ENCODE measurements at places on chromosomes 11 and 22.

- no peak for DNase-seq
These were observed 8.0 kb upstream of the CSRP3 start for GRCh38 chr11:19209617-19210370.

- no peak for DNase-seq
These were observed 25.7 kb upstream of the OAF start for GRCh38 chr11:120184946-120185705.

DNA sequence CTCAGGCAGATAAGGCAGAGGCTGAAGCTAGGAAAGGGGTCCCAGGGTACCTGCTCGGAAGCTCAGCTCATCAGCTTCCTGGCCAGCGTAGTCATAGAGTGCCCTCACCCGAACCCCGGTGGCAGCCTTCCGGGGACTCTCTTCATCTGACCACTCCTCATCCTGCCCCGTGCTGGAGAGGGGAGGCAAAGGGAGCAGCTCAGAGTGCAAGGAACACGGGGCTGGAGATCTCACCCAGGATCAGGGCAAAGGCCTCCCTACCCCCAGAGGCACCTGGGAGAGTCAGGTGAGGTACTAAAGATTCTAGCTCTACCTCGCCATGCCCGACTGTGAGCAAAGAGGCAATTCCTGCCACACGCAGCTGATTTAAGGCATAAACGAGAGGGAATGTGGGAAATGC, 1.6 kb upstream of the ARFGAP2 start:
- DNase-seq: no peak

GRCh38 chr11:20089796-20090653, 70.2 kb downstream of the DBX1 start:
- no peak for DNase-seq

GRCh38 chr11:120513436-120514315, 2.1 kb downstream of the GRIK4 start:
- DNase-seq: peak; percentile 36

DNA sequence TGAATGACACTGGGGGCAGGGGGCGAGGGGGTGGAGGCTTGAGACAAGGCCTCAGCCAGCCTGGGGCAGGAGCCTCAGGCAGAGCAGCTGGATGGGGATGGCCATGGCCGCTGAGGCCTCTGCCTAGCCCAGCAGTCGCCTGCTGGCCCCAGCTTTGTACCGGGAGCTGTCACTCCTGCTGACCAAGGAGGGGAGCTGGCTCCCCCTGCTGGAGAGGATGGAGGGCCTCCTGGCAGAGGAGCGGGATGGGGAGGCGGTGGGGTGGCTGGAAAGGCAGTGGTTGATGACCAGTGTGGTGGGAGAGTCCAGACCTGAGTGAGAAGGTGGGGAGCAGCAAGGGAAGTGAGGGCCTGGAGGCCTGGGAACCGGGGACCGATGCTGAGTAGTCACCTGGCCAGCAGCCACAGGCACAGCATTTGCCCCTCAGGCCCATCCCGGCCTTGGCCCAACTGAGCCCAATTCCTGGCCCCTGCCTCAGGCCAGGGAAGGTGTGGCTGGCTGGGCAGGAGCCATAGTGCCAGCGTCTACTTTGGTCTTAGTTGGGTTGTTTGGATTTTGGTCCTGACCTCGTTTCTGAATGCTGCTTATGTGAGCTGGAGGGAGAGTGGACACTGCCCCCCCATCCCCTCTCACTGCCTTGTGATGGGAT, 6.0 kb upstream of the SUSD2 start:
- DNase-seq: peak; percentile 87

- no peak for DNase-seq
These were observed 67.6 kb upstream of the ARHGAP42 start for GRCh38 chr11:100619484-100619883.

DNA sequence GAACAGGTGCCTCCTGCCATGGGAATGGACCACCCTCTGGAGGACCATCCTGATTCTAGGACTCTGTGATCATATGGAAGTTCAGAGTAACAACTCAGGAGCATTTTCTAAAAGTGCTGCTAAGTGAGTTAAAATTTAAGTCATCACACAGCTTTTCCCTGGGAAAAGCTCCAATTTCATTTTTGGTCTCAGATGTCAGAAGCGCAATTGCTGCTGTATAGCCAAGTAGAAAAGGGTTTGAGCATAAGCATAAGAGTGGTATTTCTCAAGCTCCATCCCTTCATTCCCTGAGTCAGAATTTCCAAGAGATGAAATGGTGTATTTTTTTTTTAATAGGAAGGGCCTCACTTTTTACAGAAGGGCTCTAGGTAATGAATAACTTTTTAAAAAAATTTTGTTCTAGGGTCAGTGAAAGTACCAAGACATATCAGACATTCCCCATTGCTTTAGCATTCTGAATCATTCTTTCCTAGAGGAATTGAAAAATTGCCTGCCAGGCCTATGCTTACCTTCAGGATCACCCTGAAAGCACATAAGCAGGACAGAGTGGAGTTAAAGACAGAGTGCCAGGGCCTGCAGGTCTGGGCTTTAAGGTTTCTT, 564.5 kb upstream of the ISX start:
- DNase-seq: no peak

GRCh38 chr11:37689951-37690350, 1091.9 kb upstream of the RAG2 start:
- no peak for DNase-seq

DNA sequence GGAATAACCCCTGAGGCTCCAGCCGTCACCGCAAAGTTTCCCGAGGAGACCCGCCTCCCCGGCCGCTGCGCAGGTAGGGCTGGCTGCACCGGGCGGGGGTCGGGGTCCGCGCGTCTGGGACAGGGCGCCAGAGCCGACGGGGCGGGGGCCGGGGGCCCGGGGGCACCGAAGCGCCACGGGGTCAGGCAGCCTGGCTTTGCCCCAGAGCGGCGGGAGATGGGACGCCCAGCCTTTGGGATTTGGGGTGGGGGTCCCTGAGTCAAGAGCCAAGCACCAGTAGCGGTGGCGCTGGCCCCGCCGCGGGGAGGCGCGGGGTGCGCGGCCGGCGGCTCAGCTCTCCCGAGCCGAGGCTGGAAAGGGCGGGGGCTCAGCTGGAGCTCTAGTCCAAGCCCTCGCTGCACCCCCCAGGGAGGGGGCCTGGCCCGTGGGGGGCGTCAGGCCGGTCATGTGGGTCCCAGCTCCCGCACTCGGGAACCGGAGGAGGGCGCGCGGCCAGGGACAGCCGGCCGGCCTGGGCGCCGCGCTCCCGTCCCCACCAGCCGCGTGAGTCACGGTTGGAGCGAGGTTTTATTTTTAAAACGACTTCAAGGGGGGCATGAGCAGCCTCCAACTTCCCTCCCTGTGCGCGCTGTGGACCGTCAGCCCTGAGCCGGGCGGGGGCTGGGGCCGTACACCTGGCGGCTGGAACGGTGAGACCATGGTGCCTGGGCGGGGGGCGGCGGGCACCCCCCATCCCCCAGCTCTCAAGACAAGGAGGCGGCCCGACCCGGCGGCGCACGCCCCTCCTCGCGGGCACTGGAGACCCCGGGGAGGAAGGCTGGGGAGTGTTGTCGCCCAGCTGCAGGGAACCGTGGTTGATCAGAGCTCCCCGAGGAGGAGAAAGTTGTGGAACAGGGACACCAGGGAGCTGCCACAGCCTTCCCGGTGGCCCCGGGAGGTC, 626 bp downstream of the FLRT1 start:
- DNase-seq: no peak

- DNase-seq: no peak
These were observed 154.2 kb downstream of the DLG2 start for GRCh38 chr11:85472953-85473352.

DNA sequence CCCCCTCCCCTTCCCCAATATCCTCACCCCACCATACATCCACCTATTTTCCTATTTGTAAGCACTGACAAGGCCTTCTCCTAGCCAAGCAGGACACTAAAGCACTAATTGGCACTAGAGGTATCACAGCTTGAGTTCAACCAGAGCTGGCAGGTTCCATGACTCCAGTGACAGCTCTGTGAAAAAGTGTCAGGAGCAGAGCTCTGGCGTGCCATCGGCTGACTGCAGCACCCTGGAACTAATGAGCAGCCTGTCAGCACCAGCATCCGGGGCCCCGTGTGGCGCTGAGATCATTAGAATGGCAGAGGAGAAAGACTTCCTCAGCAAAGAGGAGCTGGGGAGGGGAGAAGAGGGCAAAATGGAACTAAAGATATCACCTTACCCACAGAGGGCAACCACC, 847.4 kb downstream of the NTM start:
- no peak for DNase-seq

- no peak for DNase-seq
These were observed 14.7 kb downstream of the RELT start for GRCh38 chr11:73390601-73391565.

DNA sequence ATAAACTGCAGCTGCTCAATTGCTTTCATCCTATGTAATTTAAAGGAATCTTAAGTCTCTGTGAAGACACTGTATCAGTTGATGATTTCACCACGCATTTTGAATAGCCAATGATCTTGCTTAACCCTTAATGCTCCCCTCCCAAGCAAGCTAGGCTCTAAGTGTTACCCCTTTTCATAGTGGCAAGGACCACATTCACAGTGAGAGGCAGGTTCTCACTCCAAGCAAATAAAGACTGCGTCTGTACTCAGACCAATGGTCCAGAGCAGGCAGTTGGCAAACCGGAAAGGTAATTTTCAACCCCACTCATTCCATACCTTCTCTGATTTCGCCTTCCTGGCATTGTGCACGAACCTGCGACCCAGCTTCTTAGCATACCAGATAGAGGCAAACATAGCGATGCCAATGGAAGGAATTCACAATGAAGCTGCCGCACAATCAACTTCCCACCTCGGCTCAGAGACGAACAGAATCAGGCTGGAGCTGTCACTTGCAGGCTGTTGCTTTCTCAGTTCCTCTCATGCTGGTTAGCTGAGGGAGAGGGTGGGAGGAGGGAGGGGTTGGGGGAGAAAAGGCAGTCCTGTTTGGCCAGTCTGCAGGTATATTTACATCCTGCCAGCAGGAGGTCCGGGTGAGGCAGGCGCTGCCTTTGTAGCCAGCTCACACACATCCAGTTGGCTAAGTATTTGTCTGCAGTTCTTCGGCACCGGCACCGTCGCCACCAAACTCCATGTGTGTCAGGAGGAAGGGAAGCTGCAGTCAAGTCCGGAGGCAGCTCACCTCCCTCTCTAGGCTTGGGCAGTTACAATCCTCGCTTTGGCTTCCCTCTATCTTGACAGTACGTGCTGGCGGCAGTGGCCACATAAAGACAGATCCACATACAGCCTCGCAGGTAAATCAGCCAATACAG, 1151.2 kb upstream of the CCDC90B start:
- peak; percentile 13 for DNase-seq

GRCh38 chr11:11444804-11445131, 91.7 kb upstream of the CSNK2A3 start:
- no peak for DNase-seq

- peak; percentile 93 for DNase-seq
These were observed at the start of gene ADSL for GRCh38 chr22:40346185-40347118. Gene ADSL (plus strand): TSS chr22:40346500. CDS start chr22:40346559, 59 bp downstream.

DNA sequence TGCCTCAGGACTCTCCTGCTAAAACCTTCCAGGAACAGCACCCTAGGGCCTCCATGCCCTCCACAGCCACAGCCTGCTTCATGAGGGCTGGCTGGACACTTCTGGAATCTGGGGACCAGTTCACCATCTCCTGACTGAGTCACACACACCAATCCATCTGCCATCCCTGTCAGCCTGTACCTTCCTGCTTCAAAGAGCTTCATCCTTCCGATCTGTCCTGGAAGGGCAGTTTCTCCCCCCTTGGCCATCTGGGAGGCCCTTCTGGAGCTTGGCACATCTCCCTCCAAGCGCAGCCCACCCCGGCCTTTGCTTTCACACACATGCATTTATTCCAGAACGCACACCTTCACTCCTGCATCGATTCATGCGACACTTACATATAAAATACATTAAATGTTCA, 13.0 kb downstream of the APBB1 start:
- no peak for DNase-seq

- DNase-seq: no peak
These were observed 67.4 kb upstream of the PITPNB start for GRCh38 chr22:27986459-27986858.

DNA sequence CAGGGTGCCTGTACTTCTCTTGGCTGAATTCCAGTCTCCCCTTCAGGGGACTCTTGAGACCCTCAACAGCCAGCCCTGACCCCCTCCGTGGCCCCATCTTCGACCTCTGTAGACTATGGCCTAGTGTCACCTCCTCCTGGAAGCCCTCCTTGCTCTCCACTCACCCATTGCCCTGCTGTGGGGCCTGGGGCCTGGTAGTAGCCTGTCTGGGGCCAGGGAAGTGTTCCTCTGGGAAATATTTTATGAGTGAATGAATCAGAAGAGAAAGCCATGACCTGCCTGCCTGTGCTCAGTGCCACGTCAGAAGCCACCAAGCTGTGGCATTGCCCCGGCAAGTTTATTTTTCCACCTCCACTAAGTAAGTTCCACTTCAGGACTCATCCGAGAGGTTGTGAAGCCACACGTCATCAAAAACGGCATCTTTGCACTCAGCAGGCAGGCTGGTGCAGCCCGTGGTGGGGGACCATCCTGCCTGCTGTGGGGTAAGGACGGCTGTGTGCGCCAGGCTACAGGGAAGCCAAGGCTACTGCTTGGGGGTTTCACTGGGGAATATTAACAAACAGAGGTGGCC, 59.6 kb upstream of the PPARA start:
- DNase-seq: no peak

GRCh38 chr11:75154646-75155569, 4.0 kb downstream of the SLCO2B1 start:
- DNase-seq: no peak

GRCh38 chr22:35489239-35489638, 51.4 kb upstream of the RASD2 start:
- no peak for DNase-seq

- DNase-seq: no peak
These were observed 39.0 kb downstream of the OTOG start for GRCh38 chr11:17585911-17586695.

DNA sequence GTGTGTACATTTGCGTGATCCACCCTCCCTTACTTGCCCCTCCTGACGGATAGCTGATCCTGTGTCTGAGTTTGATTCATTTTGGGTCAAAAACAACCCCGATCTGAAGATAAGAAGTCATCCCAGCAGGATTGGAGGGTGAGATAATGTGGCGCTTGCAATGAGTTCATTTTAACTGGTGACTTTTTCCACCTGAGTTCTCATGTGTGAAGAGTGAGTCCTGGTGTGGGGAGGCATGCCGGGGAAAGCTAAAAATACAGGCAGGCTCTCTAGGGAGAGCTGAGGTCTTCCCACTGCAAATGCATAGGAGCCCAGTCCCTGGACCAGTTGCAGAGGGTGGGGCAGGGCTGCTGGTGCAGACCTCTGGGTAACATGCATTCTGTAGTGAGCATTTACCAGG, 35.7 kb upstream of the ELF5 start:
- no peak for DNase-seq

DNA sequence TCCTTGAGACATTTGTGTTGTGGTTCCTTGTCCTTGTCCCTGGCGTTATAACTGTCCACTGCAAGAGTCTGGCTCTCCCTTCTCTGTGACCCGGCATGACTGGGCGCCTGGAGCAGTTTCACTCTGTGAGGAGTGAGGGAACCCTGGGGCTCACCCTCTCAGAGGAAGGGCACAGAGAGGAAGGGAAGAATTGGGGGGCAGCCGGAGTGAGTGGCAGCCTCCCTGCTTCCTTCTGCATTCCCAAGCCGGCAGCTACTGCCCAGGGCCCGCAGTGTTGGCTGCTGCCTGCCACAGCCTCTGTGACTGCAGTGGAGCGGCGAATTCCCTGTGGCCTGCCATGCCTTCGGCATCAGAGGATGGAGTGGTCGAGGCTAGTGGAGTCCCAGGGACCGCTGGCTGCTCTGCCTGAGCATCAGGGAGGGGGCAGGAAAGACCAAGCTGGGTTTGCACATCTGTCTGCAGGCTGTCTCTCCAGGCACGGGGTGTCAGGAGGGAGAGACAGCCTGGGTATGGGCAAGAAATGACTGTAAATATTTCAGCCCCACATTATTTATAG, 23.0 kb downstream of the MYBPC3 start:
- no peak for DNase-seq
